Vagina (tissue), 2 donors: ENCODE measurements at places on chromosomes 1 and 21. TPM values are rescaled to one million over a fixed set of nuclear protein-coding genes. Genes with fewer than 3 reads are reported as not detected.
A peak's percentile ranks its signal among the peaks of the same experiment; 100 is the strongest.

The TRABD2B gene
- 5.6 TPM for total RNA-seq

The GABPB2 gene
- total RNA-seq: 19.2 TPM

The NHLH1 gene
- total RNA-seq: not detected

The CCDC24 gene
- 14.5 TPM for total RNA-seq

The TRIM63 gene
- total RNA-seq: not detected

The ESRRG gene
- total RNA-seq: 0.98 TPM

The DCST1 gene
- not detected for total RNA-seq

The ELF3 gene
- total RNA-seq: 287 TPM

DNA sequence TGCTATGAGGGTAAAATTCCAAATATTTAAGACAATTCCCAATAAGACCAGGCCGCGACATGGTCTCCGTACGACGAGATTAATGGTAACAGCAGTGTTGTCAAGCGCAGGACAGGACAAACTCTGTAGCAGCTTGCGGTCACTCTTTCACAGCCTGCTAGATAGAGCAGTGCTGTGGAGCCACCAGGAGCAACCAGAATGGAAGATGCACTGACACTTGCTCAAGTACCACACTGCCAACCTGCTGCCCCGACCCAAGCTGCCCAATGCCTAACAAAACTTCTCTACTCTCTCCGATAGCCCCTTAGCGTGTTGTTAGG, 636 bp downstream of the WARS2 start:
- peak; percentile 93 for DNase-seq

DNA sequence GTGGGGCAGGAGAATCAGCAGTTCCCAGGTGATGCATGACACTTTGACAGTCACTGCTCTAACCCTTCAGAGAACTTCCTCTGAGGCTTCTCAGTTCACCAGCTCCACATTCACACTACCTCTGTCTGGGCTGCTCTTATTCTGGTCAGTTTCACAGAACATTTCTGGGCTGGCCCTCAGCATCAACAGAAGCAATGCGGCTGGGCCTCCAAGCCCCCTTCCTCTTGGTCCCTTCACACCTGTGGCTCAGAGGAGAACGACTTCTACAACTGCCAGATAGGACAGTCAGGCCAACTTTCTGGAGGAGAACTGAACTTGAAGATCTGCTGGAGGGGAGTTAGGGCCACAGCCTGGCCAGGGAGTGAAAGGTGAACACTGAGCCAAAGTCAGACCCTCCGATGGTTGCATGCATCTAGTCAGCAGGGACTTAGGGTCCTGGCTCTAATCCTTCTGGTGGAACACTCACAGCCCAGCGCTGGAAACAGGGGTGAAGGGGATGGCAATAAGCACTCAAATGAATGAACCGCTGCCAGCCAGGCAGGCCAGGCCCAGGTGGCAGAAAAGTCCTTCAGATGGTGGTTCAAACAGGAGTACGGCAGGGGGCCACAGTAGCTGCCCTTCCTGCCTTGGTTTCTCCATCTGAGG, 274.1 kb downstream of the FOXD2 start:
- no peak for DNase-seq

DNA sequence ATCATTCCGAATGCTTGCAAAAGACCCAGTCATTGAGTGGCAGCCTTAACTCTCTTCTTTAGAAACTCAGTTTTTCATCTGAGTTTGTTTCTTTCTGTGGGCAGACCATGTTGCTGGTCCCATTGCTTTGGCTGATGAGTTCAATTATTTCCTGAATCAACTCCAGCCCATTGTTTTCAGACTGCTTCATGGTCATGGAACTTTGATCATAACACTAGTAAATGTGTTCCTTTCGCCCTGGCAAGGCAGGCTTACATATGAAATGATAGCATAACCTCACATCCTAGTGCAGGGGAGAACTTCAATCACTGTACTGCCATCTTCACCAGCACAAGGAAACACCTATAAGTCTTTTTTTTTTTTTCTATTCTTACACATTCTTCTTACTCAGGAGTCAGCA, 50.0 kb upstream of the DUSP10 start:
- DNase-seq: no peak

DNA sequence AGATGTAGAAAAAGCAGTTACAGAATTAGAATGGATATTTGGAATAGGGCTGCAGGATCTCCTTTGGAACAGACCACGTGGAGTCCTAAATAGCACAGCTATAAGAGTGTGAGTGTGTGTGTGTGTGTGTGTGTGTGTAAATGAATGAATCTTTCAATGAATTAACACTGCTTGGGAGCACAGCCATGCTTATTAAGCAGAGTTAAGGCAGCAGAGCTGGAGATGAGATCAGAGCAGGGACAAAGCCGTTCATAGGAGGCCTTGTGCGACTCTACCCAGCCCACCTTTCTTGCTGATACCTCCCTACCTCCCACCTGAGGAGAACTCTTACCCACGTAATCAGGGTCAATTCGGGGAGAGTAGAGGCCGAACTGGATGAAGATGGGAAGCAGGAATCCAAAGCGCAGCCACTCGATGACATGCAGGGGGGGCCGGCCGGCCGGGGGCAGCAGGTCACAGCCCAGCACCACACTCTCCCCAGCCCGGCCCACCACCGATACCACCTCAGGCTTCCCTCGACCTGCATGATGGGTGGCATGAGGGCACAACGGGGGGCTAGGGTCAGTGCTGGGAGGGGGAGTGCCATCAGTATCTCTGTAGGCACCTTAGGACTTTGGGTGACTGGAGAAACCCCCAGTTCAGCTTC, 2.7 kb downstream of the IGSF9 start:
- DNase-seq: no peak

GRCh38 chr1:59733443-59734141, 81.2 kb upstream of the HOOK1 start:
- no peak for DNase-seq

GRCh38 chr1:247376659-247377058, 39.3 kb upstream of the NLRP3 start:
- no peak for DNase-seq

DNA sequence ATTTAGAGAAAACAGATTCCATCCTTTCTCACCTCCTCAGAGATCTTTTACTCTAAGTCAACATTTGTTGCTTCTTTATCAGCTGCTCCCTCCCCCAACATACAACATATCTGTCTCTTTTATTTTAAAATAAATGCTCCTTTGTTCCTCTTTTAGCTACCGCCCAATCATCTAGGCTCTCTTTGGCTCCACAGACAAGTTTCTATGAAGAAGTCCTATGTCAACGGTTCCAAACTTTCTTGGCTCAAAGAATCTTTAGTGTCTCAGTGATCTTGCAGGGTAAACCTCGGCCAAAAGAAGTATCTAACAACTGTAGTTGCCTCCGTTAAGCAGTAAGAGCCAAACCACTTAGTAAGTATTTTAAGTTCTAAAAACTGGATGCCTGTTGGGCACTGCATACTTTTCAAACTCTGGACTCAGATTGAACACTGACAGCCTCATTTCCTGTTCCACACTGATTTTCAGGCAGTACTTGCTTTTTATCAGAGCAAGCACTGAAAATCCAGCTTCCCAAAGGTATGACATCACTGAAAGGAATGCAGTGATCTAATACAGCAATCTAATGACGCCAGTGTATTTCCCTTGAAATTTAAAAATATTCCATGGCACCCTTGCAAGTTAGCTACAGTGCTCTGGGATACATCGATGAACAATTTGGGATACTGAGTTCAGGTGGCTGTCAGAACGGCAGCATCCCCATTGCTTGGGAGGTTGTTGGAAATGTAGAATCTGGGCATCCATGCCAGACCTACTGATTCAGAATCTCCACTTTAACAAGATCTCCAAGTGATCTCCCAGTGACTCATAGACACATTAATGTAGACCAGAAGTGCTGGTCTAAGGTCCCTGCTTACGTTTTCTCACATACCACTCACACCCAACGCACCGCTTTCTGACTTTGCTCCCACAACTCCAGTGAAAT, 26.8 kb downstream of the EGLN1 start:
- no peak for DNase-seq

GRCh38 chr1:101317590-101317989, 80.8 kb downstream of the S1PR1 start:
- DNase-seq: no peak

GRCh38 chr1:103448560-103448959, 76.9 kb upstream of the RNPC3 start:
- DNase-seq: no peak

- DNase-seq: no peak
These were observed 571 bp downstream of the WDR3 start for GRCh38 chr1:117930173-117930447.

- DNase-seq: no peak
These were observed 90.2 kb downstream of the RUSC1 start for GRCh38 chr1:155410931-155411330.
